Stimulated activated CD8-positive, alpha-beta memory T cell treated with anti-CD3 and anti-CD28 coated beads, Interleukin-2, amount 100 ng/mL, for 1 hour (primary cell): ENCODE measurements at places on chromosomes 13 and 19.

GRCh38 chr13:71967990-71968389 is 101.0 kb upstream of the DACH1 start:
- DNase-seq: no peak

- DNase-seq: no peak
These were observed 24.1 kb upstream of the PTPRS start for GRCh38 chr19:5364674-5365073.

GRCh38 chr13:41271456-41272285 is 8.3 kb upstream of the MTRF1 start:
- DNase-seq: no peak

GRCh38 chr13:93956426-93956825 is 523.1 kb downstream of the DCT start:
- no peak for DNase-seq
